Neuronal stem cell (in vitro differentiated cells): ENCODE measurements at places on chromosomes 5 and 9.

- H3K4me3 ChIP-seq: no peak overlapping the region
- H3K27me3 ChIP-seq: no peaks in the 10 kb centered on the region
- no peaks in the 10 kb centered on the region for H3K4me1 ChIP-seq
- H3K27ac ChIP-seq: no peak overlapping the region
- H3K36me3 ChIP-seq: no peaks in the 10 kb centered on the region
Measured at GRCh38 chr9:13644675-13645074, 365.2 kb upstream of the MPDZ start.

DNA sequence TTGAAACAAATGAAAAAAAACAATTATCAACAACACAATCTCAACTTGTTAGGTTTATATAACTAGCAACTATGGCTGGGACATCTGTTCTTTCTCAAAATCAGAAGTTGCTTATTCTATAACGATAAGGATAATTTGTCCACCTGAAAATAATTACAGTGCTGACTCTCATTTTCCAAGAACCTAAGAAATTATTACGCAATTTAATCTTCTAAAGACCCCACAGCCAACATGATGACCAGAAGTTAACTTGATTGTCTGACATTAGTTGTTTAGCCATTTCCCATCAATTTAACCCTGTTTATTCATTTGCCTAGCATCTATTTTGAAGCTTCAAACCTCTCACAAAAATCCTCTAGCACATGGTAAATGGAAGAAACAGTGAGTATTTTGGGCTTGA, 293.8 kb downstream of the ELAVL2 start:
- H3K4me3 ChIP-seq: no peak overlapping the region
- no peaks in the 10 kb centered on the region for H3K36me3 ChIP-seq

- DNase-seq: no peak
- H3K4me1 ChIP-seq: peaks cover 10% of the 10 kb centered on the region
- no peak overlapping the region for H3K4me3 ChIP-seq
- no peaks in the 10 kb centered on the region for H3K36me3 ChIP-seq
- H3K27me3 ChIP-seq: no peaks in the 10 kb centered on the region
Measured at GRCh38 chr9:13956107-13956506, 357.8 kb downstream of the NFIB start.

DNA sequence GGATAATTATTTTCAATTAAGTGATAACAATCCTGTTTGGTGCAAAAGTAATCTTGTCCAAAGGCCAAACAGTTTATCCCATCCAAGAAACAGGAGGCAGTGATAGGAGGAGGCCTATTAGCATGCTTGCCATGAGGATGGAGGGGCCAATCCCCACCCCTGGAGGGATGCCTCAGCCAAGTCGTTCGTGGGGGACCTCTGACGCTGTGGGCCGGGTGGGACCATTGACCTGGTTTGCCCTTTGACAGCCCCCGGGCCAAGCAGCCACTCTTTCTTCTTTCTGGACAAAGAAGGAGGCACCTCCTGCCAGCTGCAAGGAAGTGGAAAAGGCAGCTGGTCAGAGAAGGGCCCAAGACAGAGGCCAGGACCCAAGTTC, 39.5 kb upstream of the GRHPR start:
- no peaks in the 10 kb centered on the region for H3K36me3 ChIP-seq
- DNase-seq: no peak
- H3K4me3 ChIP-seq: no peak overlapping the region
- H3K27ac ChIP-seq: no peak overlapping the region

GRCh38 chr9:115808108-115808507, 345.5 kb upstream of the PAPPA start:
- H3K27ac ChIP-seq: no peak overlapping the region
- no peaks in the 10 kb centered on the region for H3K27me3 ChIP-seq
- H3K36me3 ChIP-seq: no peaks in the 10 kb centered on the region
- no peak overlapping the region for H3K4me3 ChIP-seq
- DNase-seq: no peak

DNA sequence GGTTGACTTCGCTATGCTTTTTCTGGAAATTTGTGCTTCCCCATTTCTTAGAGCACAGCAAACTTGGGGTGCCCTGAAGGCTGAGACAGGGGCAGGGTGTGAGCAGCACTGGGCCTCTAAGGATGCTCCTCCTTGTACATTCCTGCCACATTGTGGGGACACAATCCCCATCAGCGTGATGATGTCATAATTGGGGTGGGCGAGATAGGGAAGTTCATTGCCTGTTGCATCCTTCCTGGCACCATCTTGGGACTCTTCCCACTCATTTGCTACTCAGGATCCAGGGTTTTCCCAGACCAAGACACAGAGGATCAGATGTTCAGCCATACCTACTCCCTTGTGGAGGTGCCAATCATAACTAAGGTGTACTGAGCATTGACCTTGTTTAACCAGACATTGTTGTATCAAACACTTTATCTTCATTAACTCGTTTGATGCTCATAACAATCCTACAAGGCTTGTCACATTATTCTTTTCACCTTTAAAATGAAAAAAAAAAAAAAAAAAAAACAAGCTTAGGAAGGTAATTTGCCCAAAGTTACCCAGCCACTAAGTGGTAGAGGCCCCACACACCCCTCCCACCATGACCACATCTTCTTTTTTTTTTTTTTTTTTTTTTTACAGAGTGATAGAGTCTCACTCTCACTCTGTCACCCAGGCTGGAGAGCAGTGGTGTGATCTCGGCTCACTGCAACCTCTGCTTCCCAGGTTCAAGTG, 87.6 kb downstream of the UGCG start:
- H3K36me3 ChIP-seq: no peaks in the 10 kb centered on the region
- no peak overlapping the region for H3K4me3 ChIP-seq
- no peak for DNase-seq
- H3K27me3 ChIP-seq: no peaks in the 10 kb centered on the region

GRCh38 chr9:2132484-2133082, 117.4 kb downstream of the SMARCA2 start:
- H3K27me3 ChIP-seq: no peaks in the 10 kb centered on the region
- H3K27ac ChIP-seq: no peak overlapping the region
- no peaks in the 10 kb centered on the region for H3K36me3 ChIP-seq

DNA sequence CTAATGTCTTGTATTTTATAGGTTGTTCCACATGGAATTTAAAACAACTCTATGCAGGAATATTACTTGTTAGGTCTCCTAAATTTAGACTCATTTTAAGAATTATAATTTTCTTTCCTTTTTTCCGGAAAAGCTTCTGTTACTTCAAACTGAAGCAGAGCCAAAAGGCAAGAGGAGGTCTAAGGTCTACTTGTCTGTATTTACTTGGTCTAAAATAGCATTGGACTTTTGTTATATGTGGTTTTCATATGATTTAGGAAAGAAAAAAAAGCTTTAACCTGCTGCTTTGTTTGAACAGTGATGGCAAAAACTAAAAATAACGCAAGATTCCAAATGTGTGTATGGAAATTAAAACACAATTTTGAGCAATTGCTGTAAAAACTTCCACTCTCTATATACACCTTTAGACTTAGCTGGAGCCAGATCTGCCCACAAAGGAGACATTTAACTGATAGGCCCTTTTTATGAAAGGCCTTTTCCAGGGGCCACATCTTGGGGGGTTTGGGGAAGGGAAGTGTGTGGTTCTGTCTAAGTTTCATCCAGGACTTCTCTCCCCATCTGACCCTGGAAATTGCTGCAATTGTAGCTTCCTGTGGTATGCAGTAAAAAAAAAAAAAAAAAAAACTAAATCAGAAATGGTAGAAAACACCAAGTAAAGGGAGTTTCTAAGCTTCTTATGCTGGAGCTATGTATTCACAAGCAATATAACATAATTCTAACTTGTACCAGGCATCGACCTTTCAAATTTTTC, 307.7 kb upstream of the MEF2C start:
- DNase-seq: no peak
- no peaks in the 10 kb centered on the region for H3K36me3 ChIP-seq
- H3K27me3 ChIP-seq: no peaks in the 10 kb centered on the region
- H3K27ac ChIP-seq: no peak overlapping the region
- no peak overlapping the region for H3K4me3 ChIP-seq
- H3K4me1 ChIP-seq: no peaks in the 10 kb centered on the region

- no peaks in the 10 kb centered on the region for H3K27me3 ChIP-seq
- no peaks in the 10 kb centered on the region for H3K36me3 ChIP-seq
- no peak overlapping the region for H3K4me3 ChIP-seq
- no peaks in the 10 kb centered on the region for H3K4me1 ChIP-seq
Measured at GRCh38 chr5:21685522-21685921, 1167.6 kb downstream of the CDH12 start.

DNA sequence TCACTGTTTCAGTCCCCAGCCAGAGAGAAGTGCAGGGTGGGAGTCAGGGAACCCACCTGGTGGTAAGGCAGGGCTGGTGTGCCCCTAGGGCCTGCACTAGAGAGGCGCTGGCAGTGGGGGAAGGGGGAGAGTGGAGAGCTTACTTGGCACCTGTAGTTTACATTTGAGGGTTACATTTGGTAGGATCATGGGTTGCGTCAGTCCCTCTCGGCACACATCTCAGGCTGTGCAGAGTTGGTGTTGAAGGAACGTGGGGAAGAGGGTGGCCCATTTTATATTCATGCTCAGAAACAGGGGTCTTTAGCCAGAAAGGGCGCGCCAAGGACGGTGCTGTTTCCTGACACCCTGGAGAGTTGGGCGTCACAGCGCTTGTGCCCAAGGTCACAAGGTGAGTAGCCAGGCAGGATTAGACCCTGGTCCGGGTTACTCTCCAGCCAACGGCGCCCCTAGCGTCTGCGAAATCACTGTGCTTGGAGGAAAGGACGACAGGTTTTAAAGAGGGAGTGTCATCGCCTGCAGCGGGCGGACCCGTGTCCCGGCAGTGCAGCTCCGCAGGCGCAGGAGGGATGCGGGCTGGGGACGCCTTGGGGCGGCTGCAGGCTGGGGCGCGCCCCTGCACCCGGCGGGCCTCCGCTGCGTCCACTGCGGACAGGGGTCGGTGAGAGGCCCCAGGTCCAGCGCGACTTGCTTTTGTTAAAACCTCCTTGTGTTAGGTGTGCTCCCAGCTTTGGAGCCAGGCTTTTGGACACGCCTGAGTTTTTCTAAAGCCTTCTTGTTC, 272.6 kb downstream of the FANCC start:
- H3K4me1 ChIP-seq: peaks cover 8% of the 10 kb centered on the region
- peak; percentile 69 for DNase-seq
- no peak overlapping the region for H3K4me3 ChIP-seq
- H3K36me3 ChIP-seq: no peaks in the 10 kb centered on the region

- H3K27ac ChIP-seq: no peak overlapping the region
- H3K27me3 ChIP-seq: no peaks in the 10 kb centered on the region
- H3K4me3 ChIP-seq: no peak overlapping the region
- DNase-seq: no peak
Measured at GRCh38 chr9:134591082-134591571, 50.5 kb upstream of the COL5A1 start.

GRCh38 chr5:74636149-74636548, 4.4 kb downstream of the ENC1 start:
- H3K4me1 ChIP-seq: peaks cover 13% of the 10 kb centered on the region
- no peak for DNase-seq
- H3K4me3 ChIP-seq: no peak overlapping the region
- peaks cover 29% of the 10 kb centered on the region for H3K36me3 ChIP-seq
- H3K27me3 ChIP-seq: no peaks in the 10 kb centered on the region

- H3K36me3 ChIP-seq: no peaks in the 10 kb centered on the region
- no peak overlapping the region for H3K27ac ChIP-seq
- no peaks in the 10 kb centered on the region for H3K27me3 ChIP-seq
- H3K4me1 ChIP-seq: peaks cover 8% of the 10 kb centered on the region
- DNase-seq: no peak
- H3K4me3 ChIP-seq: no peak overlapping the region
Measured at GRCh38 chr9:18451406-18451805, 22.5 kb upstream of the ADAMTSL1 start.

GRCh38 chr9:136754626-136755301, 3.3 kb downstream of the LCN8 start:
- H3K36me3 ChIP-seq: no peaks in the 10 kb centered on the region
- DNase-seq: no peak
- no peaks in the 10 kb centered on the region for H3K27me3 ChIP-seq
- no peak overlapping the region for H3K4me3 ChIP-seq

DNA sequence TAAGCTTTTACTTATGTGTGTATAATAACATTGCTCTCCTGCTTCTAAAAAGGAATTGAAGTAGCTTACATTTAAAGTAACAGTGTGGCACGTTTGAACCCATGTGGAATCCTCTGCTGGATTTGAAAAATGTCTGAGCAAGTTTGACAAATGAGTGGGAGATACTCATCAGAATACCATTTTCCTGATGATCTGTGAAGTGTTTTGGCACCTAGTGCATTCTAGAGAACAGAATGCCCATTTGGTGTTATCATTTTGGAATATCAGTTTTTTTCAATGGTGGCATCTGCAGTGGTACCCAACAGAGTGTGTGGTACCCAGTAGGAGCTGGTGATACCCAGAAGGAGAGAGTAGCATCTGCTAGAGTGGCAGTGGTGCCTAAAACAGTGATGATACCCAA, 471.1 kb downstream of the PLK2 start:
- no peak overlapping the region for H3K4me3 ChIP-seq
- no peak overlapping the region for H3K27ac ChIP-seq
- DNase-seq: no peak
- no peaks in the 10 kb centered on the region for H3K36me3 ChIP-seq
- peaks cover 6% of the 10 kb centered on the region for H3K4me1 ChIP-seq

DNA sequence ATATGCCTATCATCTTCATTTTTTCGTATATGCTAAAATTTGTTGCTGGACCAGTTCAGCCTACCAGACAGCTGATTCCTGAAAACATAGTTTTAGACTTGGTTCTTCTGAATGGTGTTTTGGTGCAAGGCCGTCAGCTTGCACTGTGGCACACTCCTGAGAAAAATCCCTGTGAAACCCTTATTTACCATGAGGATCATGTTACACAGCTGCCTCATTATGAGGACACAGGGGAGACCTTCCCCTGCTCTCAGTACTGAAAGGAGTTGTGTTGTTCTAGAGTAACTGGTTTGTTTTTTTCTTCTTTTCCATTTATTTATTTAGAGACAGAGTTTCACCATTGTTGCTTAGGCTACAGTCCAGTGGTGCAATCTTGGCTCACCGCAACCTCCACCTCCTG, 37.6 kb downstream of the MAST4 start:
- H3K27me3 ChIP-seq: no peaks in the 10 kb centered on the region
- peak; percentile 18 for DNase-seq
- no peak overlapping the region for H3K4me3 ChIP-seq
- no peaks in the 10 kb centered on the region for H3K36me3 ChIP-seq
- H3K27ac ChIP-seq: no peak overlapping the region

DNA sequence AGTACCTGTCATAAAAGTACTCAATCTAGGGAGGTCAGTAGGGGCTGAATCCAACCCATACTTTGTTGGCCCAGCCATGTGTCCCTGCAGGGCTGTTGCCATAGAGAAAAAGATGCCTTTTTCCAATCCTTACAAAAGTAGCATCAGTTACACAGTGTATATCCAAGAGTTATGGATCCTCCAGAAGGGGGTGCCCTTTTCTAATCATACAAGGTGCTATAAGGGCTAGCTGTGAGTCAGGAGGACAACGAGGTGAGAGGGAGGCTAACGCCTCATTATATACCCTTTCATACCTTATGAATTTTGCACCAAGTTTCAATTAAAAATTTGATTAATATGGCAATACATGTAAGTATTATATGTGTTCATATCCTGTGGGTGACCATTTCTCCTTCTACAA, 4.8 kb downstream of the KIAA0825 start:
- no peak overlapping the region for H3K4me3 ChIP-seq
- H3K27me3 ChIP-seq: no peaks in the 10 kb centered on the region
- no peak overlapping the region for H3K27ac ChIP-seq

- H3K36me3 ChIP-seq: no peaks in the 10 kb centered on the region
- no peak overlapping the region for H3K4me3 ChIP-seq
- H3K27me3 ChIP-seq: no peaks in the 10 kb centered on the region
- no peak overlapping the region for H3K27ac ChIP-seq
- DNase-seq: no peak
Measured at GRCh38 chr5:65871182-65871581, 55.2 kb upstream of the ERBIN start.
